NCI-H748 treated with DMSO at 0.1 percent for 48 hours (cell line): ENCODE measurements at places on chromosomes 4 and X.

DNA sequence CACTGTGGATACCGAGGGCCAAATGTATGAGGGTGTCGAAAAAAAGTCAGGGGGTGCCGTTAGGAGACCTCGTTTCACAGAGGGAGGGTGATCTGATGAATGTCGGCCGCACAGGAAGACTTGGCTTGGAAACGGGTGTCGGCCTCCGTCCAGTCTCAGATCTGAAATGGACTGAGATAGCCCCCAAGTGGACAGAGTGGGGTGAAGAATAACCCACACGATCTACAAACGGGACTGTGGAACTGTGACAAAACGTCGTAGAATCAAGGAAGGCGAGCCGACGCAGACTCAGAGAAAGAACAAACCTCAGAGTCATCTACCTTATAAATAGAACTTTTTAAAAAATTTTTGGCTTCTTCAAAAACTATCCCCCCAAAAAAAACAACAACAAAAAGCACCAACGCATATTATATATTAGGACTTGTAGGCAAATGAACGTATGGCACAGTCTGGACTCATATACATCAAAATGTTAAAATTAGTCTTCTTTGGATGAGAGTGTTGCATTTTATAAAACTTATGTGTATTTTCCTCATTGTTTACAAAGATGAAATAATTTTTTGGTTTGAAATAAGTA lies 63.8 kb upstream of the IRF2 start:
- DNase-seq = peak; percentile 50

GRCh38 chr4:832536-832935 lies 6.6 kb upstream of the CPLX1 start:
- no peak for DNase-seq

DNA sequence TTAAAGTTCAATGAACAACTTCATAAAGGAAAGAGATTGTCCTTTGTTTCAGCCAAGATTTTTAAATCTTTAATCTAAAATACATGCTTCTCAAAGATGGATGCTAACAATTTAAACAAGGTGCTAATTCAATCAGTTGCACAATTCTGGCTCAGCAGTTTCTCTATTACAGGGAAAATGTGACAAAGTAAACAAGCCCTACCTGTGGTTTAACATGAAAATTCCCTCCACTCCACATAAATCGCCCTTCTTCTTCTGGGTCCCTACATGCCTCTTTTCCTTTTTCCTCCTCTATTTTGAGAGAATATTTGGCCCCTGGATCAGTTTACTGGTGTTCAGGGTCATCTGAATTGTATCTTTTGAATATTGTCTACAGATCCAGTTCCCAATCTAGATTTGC lies 80.6 kb downstream of the FRYL start:
- no peak for DNase-seq

GRCh38 chr4:73662709-73663546 lies 42.7 kb upstream of the RASSF6 start:
- DNase-seq = peak; percentile 20

DNA sequence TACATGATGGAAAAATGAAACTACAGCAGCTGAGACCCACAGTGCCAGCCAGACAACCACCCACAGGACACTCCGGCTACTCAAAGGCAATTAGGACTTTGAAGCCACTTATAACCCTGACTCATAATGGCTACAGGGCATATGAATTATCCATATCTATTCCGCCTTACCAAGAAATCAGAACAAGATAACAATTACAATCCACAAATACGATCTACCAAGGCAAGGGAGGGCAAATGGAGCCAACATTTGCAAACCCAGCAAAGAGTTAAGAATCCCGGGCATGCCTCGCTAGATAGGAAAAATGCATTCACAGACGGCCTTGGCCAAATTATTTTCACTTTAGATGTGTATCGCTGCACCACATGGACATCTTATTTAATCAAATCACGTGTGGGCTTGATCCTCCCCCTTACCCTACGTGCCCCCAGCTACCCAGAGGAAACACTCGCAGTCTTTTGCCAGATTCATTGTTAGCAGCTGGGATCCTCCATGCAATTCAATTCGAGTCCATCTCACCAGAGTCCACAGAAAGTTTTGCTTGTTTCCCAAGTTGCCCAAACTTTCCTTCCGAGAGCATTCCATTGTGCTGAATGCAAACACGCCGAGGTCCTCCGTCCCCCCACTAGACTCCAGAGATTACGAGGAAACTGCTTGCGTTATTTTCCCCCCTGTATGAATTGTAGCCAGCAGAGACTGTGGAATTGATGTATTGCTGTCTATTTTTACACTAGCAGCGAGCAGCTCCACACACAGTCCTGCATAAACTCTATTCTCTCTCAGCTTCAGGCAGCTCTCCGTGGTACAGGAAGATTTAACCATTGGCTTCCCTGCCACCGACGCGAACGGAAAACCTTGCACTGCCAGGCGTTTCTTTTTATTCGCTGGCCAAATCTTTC lies 1.2 kb downstream of the PPARGC1A start:
- DNase-seq = no peak

- DNase-seq = no peak
These were observed 115.2 kb downstream of the GABRA2 start for GRCh38 chr4:46274717-46275116.

GRCh38 chrX:12874581-12874980 lies 7.7 kb downstream of the TLR7 start:
- no peak for DNase-seq

DNA sequence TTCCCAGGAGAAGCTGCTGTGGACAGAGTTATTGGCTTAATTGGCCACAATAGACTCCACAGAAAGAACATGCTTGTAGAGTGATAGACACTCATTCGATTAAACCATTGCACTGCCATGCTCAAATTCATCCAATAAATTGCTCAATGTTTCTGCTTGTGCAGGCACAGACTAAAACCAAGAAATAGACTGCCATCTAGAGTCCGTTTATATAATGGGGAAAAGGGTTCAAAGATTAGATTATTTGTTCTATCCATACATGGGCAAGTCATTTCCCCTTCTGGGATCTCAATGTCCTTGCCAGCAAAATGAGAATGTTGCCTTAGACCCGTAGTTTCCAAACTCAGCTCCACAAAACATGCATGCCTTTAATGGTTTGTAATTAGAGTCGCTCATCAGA lies 8.7 kb downstream of the SMIM10 start:
- DNase-seq = peak; percentile 23
